ENCODE measurements at places on chromosomes 1 and 21. TPM values are rescaled to one million over a fixed set of nuclear protein-coding genes. Genes with fewer than 3 reads are reported as not detected.

Gene FALEC
- not detected for total RNA-seq

Gene CFHR5
- not detected for total RNA-seq

Gene ZMYND12
- total RNA-seq: 1.3 TPM

Gene SIM2
- 0.24 TPM for total RNA-seq

Gene OR2T33
- total RNA-seq: not detected

Gene RAVER2
- 16.6 TPM for total RNA-seq

Gene NUP210L
- total RNA-seq: 0.16 TPM

Gene PRR9
- total RNA-seq: not detected

Gene TMEM82
- not detected for total RNA-seq

Gene KRTAP19-1
- not detected for total RNA-seq

Gene TAS1R3
- 0.32 TPM for total RNA-seq

Gene COL8A2
- total RNA-seq: 38.0 TPM

Gene FABP3
- 146 TPM for total RNA-seq

Gene OR2W3
- 1.7 TPM for total RNA-seq

Gene EPHA10
- total RNA-seq: not detected

Gene TMPRSS15
- total RNA-seq: not detected

Gene PLA2G4A
- total RNA-seq: 7.0 TPM

Gene CNIH3
- total RNA-seq: 9.2 TPM

Gene TSPEAR
- not detected for total RNA-seq

Gene OR2T2
- total RNA-seq: not detected

Gene VAV3
- total RNA-seq: 4.2 TPM

Gene GOLT1A
- total RNA-seq: not detected

Gene KMO
- 0.49 TPM for total RNA-seq

Gene HEYL
- total RNA-seq: 0.16 TPM

Gene PAQR6
- total RNA-seq: 0.65 TPM

Gene ZP4
- 0.12 TPM for total RNA-seq

Gene ASPM
- 3.9 TPM for total RNA-seq

Gene C1orf94
- total RNA-seq: under 0.01 TPM

Gene TMEM9
- 61.2 TPM for total RNA-seq

Gene BTF3L4
- total RNA-seq: 56.2 TPM

Gene TBX19
- 3.5 TPM for total RNA-seq

Gene SGIP1
- 50.0 TPM for total RNA-seq

Gene NKAIN1
- total RNA-seq: 0.24 TPM

Gene KIAA1614
- 15.4 TPM for total RNA-seq

Gene CD5L
- not detected for total RNA-seq

Gene ATP13A2
- 28.2 TPM for total RNA-seq

Gene TEX38
- total RNA-seq: not detected

Gene PYHIN1
- total RNA-seq: not detected

Gene SPRR2B
- not detected for total RNA-seq

Gene AMY2A
- total RNA-seq: not detected

Gene SLC1A7
- not detected for total RNA-seq
